Tongue (tissue), 3 donors: ENCODE measurements at places on chromosomes 5 and 9. TPM values are rescaled to one million over a fixed set of nuclear protein-coding genes. Genes with fewer than 3 reads are reported as not detected.

DNA sequence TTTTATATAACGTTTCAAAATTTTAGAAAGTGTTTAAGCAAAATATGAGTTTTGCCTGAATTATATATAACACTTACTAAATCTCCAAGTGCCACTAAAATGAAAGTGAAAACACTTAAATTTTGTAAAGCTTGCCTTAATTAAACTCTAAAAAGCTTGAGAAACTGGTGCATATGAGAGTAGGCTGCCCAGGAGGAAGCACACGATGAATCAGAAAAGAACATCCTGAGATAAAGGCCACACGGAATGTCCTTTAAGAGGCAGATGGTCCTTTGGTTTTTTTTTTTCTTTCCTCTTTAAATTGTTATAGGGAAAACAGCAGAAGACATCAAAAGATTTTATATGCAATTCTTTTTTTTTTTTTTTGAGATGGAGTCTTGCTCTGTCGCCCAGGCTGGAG, 60.3 kb downstream of the HABP4 start:
- no peak for DNase-seq

DNA sequence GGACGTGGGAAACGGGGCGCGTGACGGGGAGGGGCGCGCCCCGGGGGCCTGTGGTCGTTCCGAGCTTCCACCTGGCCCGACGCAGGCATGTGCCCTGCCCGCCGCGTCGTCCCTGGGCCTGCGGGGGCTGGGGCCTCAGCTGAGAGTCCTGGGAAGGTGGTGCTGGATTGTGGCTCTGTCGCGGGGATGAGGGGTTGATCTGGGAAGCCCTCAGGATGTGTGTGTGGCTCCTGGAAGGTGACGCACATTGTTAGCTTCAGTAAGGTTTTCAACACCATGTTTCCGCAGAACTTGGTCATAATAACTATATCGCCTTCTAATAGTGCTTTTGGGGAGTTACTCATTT, 589.1 kb downstream of the MTRR start:
- DNase-seq, result no peak

DNA sequence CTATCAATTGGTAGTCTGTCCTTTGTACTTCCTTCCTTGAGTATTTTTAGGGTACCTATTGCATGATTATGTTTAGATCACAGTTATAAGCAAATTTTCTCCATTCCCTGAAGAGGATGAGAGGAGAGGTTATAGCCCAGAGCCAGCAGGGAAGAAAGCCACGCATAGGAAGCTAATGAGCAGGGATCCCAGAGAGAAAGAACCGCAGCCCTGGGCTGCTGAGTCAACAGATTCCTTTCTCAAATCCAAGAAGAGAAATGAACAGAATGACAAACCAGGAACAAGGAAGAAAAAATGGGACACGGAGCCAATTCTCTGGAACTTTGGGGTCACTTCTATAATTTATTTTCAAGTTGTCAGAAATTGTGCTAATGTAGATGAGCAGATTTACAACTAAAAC, 284.5 kb downstream of the RFX3 start:
- DNase-seq, result no peak

DNA sequence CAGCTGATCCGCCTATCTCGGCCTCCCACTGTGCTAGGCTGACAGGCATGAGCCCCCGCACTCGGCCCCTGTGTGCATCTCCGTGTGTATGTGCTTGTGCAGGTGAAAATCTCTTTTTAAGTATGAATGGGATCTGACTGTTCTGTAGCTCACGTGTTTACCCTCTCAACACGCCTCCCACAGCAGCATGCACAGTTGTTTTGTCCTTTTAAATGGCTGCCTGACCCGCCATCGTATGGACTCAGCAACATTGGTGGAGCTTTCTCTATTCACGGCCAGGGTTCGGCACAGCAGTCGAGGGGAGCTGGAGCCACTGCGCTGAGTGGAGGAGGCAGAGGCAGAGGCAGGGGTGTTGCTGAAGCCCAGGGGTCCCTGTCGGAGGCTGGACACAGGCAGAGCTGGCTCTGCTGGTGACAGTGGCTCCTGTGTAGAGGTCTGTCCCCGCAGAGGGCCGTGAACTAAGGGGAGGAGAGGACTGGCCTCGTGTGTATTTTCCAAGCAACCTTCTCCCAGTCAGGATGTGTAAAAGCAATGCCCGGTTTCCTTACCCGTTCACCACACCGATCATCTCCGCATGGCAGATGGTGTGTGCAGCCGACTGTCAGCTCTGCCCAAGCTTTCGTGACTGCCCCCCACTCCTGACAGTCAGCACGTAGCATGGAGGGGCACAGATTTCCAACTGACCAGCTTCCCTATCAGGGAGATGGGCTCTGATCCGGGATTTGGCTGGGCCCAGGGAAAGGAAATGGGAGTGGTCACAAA, 37.3 kb downstream of the MRPL36 start:
- no peak for DNase-seq

- DNase-seq, result no peak
Observed at GRCh38 chr9:106451223-106451622, 411.7 kb upstream of the ZNF462 start.

- no peak for DNase-seq
Observed at GRCh38 chr5:158300256-158300655, 441.3 kb upstream of the CLINT1 start.

- peak; percentile 96 for DNase-seq
Observed at GRCh38 chr9:128771745-128772519, at the start of gene ZER1. ZER1 (minus strand) TSS chr9:128771927; CDS start chr9:128755565, 16,362 bp downstream.

GRCh38 chr9:138097501-138097991, 220.0 kb downstream of the CACNA1B start:
- no peak for DNase-seq

- no peak for DNase-seq
Observed at GRCh38 chr5:146703899-146704298, 174.7 kb downstream of the PPP2R2B start.

DNA sequence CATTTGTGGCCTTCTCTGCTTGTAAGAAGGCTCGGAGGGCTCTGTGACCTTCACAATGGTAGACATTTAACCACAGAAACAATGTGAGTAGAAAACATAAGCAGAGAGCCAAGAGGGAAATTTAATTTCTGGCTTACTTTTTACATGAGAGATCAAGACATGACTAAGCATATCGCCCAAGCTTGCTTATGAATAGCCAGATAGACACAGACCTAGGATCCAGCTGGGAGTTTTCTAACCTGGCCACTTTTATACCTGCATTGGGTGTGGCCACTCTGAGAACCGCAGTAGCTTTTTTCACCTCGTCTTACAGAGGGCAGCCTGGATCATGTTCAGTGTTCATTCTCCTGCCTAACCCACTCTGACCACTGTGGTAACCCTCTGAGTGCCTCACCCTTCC, 244.9 kb upstream of the KCNN2 start:
- no peak for DNase-seq

- peak; percentile 16 for DNase-seq
Observed at GRCh38 chr5:109740966-109741365, 51.2 kb downstream of the MAN2A1 start.

TLE1 gene
- total RNA-seq, result 73.8 TPM

THG1L gene
- 11.3 TPM for total RNA-seq

SLC6A19 gene
- total RNA-seq, result not detected

IL33 gene
- 21.3 TPM for total RNA-seq

AFAP1L1 gene
- 121 TPM for total RNA-seq

CAMK4 gene
- total RNA-seq, result 8.4 TPM
